ENCODE measurements at places on chromosomes 16 and 17. TPM values are rescaled to one million over a fixed set of nuclear protein-coding genes. Genes with fewer than 3 reads are reported as not detected.

TUBG1 gene
- 57.5 TPM for total RNA-seq

TMEM238L gene
- not detected for total RNA-seq

ZG16 gene
- not detected for total RNA-seq

CX3CL1 gene
- 15.4 TPM for total RNA-seq

TP53TG3F gene
- total RNA-seq = not detected

RAPGEFL1 gene
- 2.2 TPM for total RNA-seq

TAT gene
- total RNA-seq = not detected

ABCA6 gene
- total RNA-seq = 34.3 TPM

ABCC6 gene
- total RNA-seq = under 0.01 TPM

PTX4 gene
- total RNA-seq = 0.19 TPM

TSPAN10 gene
- total RNA-seq = not detected

SMIM36 gene
- not detected for total RNA-seq

TSEN54 gene
- total RNA-seq = 10.0 TPM

TNFRSF17 gene
- not detected for total RNA-seq

CCL4L2 gene
- not detected for total RNA-seq

KIAA0513 gene
- total RNA-seq = 8.2 TPM

ZNHIT3 gene
- 29.3 TPM for total RNA-seq

NFATC3 gene
- 35.6 TPM for total RNA-seq

DBNDD1 gene
- total RNA-seq = 13.6 TPM

IL34 gene
- total RNA-seq = 2.9 TPM

XYLT1 gene
- total RNA-seq = 0.98 TPM

SRCIN1 gene
- under 0.01 TPM for total RNA-seq

CIBAR2 gene
- total RNA-seq = not detected

FA2H gene
- total RNA-seq = not detected

ASGR2 gene
- total RNA-seq = not detected

C16orf54 gene
- not detected for total RNA-seq

CDH5 gene
- 1,316 TPM for total RNA-seq

PRRT2 gene
- total RNA-seq = 0.19 TPM

NAGS gene
- total RNA-seq = 11.7 TPM

HAS3 gene
- total RNA-seq = 1.8 TPM

CHST6 gene
- total RNA-seq = 1.1 TPM
